B cell (primary cell): ENCODE measurements at places on chromosomes 2 and 18. TPM values are rescaled to one million over a fixed set of nuclear protein-coding genes. Genes with fewer than 3 reads are reported as not detected.

Gene OTX1
- not detected in 2 replicates for total RNA-seq

Gene HS1BP3
- total RNA-seq = 27.5 and 27.8 TPM in 2 replicates

Gene SPATA3
- total RNA-seq = not detected in 2 replicates

Gene ALMS1
- 32.1 and 33.1 TPM in 2 replicates for total RNA-seq

Gene TCF23
- total RNA-seq = 0.10 TPM in 1 of 2 replicates, not detected in the other

Gene STK36
- 41.3 and 42.9 TPM in 2 replicates for total RNA-seq
